Body of pancreas (tissue), 4 donors: ENCODE measurements at places on chromosomes 7 and 10. TPM values are rescaled to one million over a fixed set of nuclear protein-coding genes. Genes with fewer than 3 reads are reported as not detected.

Gene HOXA10
- total RNA-seq = 0.52 TPM

Gene FMC1
- total RNA-seq = 6.0 TPM

Gene TLL2
- not detected for total RNA-seq

DNA sequence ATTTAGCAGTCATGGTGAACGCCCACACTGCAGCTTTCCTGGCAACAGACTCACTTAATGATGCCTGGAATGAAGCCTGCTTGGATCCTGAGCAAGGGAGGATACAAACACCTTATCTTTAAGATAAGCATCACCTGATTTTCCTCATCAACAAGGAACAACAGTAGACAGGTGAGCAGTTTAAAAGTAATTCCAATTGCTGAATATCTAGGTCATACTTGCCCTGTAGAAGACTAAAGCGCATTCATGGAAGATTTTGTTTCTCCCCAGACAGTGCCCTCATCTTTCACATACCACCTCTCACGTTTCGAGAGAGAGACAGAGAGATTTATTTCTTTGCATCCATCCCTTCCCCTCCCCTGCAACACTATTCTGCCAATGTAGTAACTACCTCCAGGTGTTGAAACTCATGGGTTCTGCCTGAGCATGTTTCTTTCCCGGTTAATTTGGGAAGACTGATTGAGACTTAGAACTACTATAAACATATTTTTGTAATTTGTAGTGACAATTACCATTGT is 660.7 kb downstream of the PARD3 start:
- no peak for DNase-seq

GRCh38 chr10:125000366-125001312 is 58.7 kb downstream of the ZRANB1 start:
- DNase-seq = peak; percentile 28
